ENCODE measurements at places on chromosomes 7 and 10.

GRCh38 chr7:7425321-7425720, 110.4 kb downstream of the COL28A1 start:
- H3K4me1 ChIP-seq: no peaks in the 10 kb centered on the region
- H3K4me3 ChIP-seq: no peak overlapping the region
- no peaks in the 10 kb centered on the region for H3K36me3 ChIP-seq
- no peak for DNase-seq
- no peak overlapping the region for H3K27ac ChIP-seq

DNA sequence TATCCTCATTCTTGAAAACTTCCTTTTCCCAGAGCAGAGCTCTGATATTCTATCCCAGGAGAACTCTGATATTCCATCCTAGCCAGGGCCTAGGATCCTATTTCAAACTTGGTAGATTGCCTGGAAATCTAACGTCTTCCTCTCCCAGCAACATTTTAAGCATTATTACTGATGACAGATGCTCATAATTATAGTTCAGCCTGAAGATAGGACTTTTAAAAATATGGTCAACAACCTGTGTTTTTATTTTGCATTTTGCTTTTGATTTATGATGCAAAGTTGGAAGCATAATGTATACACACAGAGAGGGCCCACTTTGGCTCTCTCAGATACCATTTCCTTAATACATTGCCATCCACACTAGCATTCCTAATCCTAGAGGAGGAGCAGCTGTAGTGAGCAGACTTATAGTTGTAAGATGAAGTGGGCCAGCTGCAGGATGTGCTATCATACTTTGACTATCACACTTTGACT, 457.4 kb upstream of the TPK1 start:
- DNase-seq: no peak
- H3K4me1 ChIP-seq: no peaks in the 10 kb centered on the region
- no peak overlapping the region for H3K27ac ChIP-seq

GRCh38 chr10:70137927-70138883, 5.6 kb upstream of the AIFM2 start:
- H3K27ac ChIP-seq: no peak overlapping the region
- H3K4me1 ChIP-seq: no peaks in the 10 kb centered on the region
- no peak overlapping the region for H3K4me3 ChIP-seq
- DNase-seq: no peak
- H3K27me3 ChIP-seq: no peaks in the 10 kb centered on the region

DNA sequence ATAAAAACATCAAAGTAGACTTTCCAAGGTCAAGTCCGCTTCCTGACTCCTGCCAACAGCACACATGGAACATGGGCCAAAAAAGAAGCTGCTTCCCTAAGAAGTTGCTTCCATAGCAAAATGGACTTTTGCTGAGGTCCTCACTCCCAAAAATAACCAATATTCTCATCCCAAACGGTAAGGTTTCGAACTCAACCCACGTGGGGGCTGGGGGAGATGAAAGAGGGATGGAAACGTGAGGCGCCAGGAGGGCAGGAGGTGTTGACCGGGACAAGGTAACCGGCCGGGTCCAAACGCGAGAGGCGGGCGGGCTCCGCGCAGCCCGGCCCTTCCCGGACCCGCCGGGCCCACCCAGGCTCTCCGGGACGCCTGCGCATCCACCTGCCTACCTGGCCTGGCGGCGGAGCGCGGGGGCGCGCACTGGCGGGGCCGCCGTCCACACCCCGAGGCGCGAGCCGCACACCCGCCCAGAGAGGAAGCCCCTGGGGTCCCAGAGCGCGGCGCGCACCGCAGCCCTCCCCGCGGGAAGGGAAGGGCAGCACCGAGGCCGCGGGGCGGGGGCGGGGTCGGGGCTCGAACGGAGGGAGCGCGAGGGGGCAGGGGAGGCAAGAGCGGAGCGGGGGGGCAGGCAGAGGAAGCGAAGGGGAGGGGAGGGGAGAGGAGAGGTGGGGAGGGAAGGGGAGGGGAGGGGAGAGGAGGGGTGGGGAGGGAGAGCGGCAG, 742 bp downstream of the LMBR1 start:
- H3K27ac ChIP-seq: peak overlapping the region; percentile 42
- H3K36me3 ChIP-seq: no peaks in the 10 kb centered on the region
- peak overlapping the region; percentile 51 for H3K4me3 ChIP-seq
- no peaks in the 10 kb centered on the region for H3K27me3 ChIP-seq

DNA sequence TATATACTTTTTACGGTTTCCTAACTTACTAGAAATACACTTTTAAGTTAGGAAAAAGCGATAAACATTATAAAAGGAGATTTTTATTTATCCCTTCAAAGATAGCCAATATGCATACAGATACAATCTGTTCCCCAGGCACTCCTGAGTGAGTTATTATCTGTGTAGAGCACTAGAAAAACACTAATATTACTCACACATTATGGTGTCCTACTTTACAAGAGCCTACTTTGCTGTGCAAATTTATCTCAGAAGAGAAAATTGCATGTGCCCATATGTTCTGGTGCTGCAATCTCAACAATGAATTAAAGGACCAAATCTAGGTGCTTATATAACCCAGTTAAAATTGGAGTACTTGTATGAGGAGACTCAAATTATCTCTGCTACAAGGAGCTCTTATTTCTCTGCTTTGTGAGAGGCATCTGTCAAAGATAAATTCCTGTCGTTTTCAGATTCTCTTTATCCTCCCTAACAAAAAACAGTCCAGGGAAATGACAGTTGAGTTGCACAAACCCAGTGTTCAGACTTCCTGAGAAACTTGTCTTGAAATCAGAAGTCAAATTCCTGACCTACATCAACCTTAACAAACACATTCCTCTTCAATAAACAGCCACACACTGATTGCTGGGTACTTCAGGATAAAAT, 28.9 kb downstream of the CPA1 start:
- no peaks in the 10 kb centered on the region for H3K27me3 ChIP-seq
- H3K36me3 ChIP-seq: no peaks in the 10 kb centered on the region
- no peak for DNase-seq
- H3K27ac ChIP-seq: no peak overlapping the region

DNA sequence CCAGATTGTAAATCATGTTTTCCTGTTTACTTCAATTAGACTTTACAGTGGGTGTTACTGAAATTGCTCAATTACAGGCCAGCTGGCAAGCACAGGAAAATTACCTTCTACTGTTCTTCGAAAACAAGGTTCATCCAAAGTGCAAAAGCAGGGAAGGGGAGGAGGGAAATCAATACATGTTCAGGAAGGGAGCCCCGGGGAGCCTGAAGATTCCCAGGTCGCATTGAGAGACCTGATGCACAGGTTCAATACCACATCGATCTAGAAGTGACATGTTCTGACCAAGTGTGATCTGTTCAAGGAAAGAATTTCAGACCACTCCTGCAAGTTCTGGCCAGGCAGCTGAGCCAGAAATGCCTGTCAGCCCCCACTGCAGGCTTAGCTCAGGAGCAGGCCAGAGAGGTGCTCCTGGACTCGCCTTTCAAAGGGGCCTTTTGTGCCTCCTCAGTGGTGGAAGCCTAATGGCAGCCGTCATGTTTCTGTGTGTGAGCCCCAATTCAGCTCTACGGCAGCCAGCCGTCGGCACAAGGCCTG, 35.9 kb downstream of the FAM53B start:
- H3K27me3 ChIP-seq: no peaks in the 10 kb centered on the region
- H3K4me1 ChIP-seq: peaks cover 88% of the 10 kb centered on the region
- H3K4me3 ChIP-seq: no peak overlapping the region
- no peak for DNase-seq
- peak overlapping the region; percentile 26 for H3K27ac ChIP-seq

DNA sequence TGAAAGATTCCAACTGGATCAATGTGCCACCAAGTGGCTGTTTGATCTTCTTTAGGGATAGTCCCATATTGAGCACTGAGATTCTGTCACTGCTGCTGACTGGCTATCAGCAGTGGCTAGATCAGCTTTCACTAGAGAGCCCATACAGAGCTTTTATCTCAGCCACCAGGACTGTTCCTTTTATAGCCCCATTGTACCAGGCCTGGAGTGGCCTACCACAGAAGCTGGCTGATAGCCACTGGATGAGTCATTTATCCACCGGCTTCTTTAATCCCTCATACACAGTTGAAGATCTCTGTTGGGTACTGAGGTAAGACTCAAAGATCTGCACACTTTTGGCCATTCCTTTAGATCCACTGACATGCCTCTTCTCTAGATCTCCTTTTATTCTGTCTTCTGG, 1101.1 kb downstream of the SORCS3 start:
- no peak overlapping the region for H3K4me3 ChIP-seq
- H3K36me3 ChIP-seq: no peaks in the 10 kb centered on the region
- DNase-seq: no peak
- H3K27me3 ChIP-seq: no peaks in the 10 kb centered on the region
- H3K4me1 ChIP-seq: no peaks in the 10 kb centered on the region

DNA sequence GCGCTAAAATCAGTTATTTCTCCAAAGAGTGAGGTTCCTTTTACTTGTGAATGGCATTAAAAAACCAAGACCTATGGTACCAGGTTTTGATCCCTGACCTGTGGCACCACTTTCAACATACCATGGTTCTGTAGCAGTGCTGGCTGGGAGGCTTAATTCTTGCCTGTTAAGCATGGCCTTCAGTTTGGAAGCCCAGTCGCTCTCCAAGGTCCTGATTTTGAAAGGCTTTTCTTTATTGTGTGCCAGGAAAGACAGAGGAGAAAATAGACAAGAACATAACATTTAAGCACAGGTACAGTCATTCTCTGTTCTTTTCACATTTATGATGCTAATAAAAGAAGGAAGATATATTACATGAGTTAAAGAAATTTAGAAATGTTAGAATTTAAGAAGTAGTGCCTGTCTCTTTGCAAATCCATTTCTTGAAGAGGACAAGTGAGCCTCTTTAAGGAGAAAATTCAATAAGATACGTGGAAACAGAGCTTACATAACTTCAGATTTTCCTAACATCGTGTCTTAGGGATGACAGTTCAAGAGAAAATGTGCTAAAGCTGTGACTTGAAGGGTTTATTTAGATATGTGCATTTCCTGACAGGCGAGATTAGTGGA, 357.6 kb downstream of the DPP6 start:
- H3K4me1 ChIP-seq: no peaks in the 10 kb centered on the region
- H3K27me3 ChIP-seq: no peaks in the 10 kb centered on the region
- no peaks in the 10 kb centered on the region for H3K36me3 ChIP-seq
- no peak overlapping the region for H3K4me3 ChIP-seq
- H3K27ac ChIP-seq: no peak overlapping the region
- DNase-seq: no peak

DNA sequence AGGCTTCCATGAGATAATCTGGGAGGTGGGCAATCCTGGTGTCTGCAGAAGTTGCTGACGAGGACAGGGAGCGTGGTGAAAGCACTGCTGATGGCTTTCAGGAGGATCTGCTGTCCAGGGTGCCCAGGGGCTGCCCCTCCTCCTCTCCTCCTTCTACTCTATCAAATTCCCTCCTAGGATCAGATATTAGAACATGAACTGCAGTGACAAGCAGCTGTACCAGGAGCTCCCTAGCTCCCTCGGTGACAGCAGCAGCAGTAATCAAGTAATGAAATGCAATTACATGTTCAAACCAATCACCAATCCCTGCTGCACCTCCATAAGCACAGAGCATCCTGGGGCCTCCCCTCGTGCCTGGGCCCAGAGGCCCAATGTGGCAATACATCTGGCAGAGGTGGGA, 46.9 kb downstream of the GRID1 start:
- H3K27me3 ChIP-seq: no peaks in the 10 kb centered on the region
- H3K4me3 ChIP-seq: no peak overlapping the region
- no peaks in the 10 kb centered on the region for H3K4me1 ChIP-seq

DNA sequence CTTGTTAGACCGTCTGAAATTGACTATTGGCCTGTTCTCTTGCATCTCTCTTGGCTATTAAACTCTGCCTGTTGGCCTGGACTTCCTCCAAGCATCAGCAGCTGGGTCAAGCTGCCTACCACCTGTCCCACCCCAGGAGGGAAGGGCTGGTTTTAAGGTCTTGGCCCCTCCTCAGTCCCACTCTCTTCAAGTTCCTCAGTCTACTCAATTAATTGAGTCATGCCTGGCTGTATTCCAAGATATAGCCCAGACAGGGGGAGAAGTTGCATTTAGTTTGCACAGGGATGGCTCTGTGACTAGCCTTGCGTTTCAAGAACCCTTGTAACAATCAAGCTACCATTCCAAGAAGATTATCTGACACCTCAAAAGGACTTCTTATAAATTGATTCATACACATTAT, 113.8 kb upstream of the GLI3 start:
- no peak overlapping the region for H3K27ac ChIP-seq
- no peak overlapping the region for H3K4me3 ChIP-seq
- no peaks in the 10 kb centered on the region for H3K4me1 ChIP-seq
- no peaks in the 10 kb centered on the region for H3K36me3 ChIP-seq

DNA sequence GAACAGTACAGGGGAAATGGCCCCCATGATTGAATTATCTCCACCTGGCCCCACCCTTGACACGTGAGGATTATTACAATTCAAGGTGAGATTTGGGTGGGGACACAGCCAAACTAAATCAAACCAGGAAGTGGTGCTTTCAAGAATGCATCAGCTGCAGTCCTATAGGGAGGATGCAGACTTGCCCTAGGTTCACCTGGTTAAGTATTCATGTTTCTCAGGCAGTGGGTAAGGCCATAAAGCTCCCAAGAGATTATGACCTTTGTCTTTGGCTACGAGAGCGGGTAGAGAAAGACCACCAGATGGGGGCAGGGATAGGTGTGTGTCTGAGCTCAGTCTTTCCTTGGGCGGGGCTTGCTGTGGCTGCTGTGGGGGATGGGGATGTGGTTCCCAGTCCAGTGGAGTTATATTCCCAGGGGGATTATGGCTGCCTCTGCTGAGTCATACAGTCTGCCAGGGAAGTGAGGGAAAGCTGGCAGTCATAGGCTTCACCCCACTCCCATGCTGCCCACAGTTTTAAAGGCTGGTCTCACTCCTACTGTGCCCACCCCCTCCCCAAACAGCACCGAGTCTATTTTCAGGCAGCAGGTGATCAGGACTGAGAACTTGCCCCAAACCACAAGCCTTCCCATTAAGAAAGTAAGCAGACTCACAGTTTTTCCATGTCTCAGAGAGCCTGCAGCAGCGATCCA, 8.4 kb upstream of the R3HCC1L start:
- H3K4me1 ChIP-seq: no peaks in the 10 kb centered on the region
- H3K27me3 ChIP-seq: peaks cover 13% of the 10 kb centered on the region
- H3K27ac ChIP-seq: no peak overlapping the region
- DNase-seq: no peak
- no peak overlapping the region for H3K4me3 ChIP-seq

- no peak overlapping the region for H3K4me3 ChIP-seq
- no peaks in the 10 kb centered on the region for H3K27me3 ChIP-seq
- DNase-seq: no peak
Observed at GRCh38 chr7:137795211-137795610, 51.6 kb downstream of the DGKI start.

DNA sequence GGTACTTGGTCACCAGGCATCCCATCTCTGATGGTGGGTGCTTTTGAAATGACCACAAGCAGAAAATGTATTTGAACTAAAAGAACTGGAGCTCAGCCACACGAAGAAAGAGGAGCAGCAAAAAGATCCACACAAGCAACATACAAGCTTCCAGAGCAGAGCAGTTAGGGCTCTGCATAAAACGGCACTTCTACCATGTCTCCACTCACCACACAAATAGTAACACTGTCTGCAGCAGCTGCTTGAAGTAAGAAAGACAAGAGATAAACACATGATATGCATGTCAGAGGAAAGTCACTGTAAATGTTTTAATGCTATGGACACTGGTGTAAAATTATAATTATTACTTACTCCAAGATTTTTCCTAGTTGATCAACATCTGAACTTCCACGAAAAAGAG, 32.5 kb upstream of the FAM133B start:
- peaks cover 3% of the 10 kb centered on the region for H3K36me3 ChIP-seq
- peaks cover 8% of the 10 kb centered on the region for H3K4me1 ChIP-seq
- H3K4me3 ChIP-seq: no peak overlapping the region

Measured in B cell (primary cell).